ENCODE measurements at places on chromosomes 4 and X. TPM values are rescaled to one million over a fixed set of nuclear protein-coding genes. Genes with fewer than 3 reads are reported as not detected.

GRCh38 chr4:140996766-140997165 is 136.5 kb downstream of the RNF150 start:
- ATAC-seq, result no peak

DNA sequence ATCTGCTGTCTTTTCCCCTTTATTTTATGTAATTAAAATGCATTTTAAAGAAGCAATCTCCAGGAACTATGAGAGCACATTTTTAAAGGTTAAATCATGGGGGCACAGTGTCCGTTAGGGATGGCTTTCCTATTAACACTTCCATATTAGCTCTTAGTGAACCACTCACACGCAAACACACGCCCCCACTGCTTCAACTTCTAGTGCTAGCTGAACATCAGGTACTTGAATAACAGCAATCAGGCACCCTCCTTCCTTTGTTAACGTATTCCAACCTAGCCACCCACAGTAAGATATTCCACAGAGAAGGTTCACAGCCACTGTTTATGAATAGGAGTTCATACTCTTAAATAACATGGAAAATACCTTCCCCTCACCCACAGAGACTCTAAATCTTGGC is 9.3 kb downstream of the TMEM255A start:
- no peak for ATAC-seq

The ARMCX4 gene
- total RNA-seq, result 4.9 TPM

DNA sequence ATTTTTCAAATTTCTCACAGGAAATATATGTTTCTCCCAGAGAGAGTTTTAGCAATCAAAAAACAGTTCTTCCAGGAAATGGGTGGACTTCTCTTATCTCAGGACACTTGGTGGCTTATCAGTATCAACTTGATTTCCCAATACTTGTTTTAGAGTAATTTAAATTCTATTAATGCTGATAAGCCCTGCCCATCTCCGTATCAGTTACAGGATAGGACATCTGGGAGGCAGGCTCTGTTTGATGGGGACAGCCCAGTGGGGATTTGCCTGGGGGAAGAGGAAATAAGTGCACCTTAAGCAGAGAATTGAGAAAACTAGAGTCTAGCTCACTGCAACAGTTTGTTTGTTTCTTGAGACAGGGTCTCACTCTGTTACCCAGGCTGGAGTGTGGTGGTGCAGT is 43.2 kb upstream of the PDGFRA start:
- no peak for ATAC-seq

- ATAC-seq, result no peak
These were observed 93.7 kb downstream of the MXRA5 start for GRCh38 chrX:3252744-3253143.

All from activated T-helper 17 cell treated with anti-CD3 and anti-CD28 coated beads, Interleukin-2, amount 50 U/mL, for 72 hours (primary cell).